Fibroblast of villous mesenchyme (primary cell): ENCODE measurements at places on chromosomes 2 and 18. TPM values are rescaled to one million over a fixed set of nuclear protein-coding genes. Genes with fewer than 3 reads are reported as not detected.

SNTG2 gene
- total RNA-seq: under 0.01 and 1.6 TPM in 2 replicates

LHCGR gene
- total RNA-seq: under 0.01 TPM in 1 of 2 replicates, not detected in the other

ARMC9 gene
- 189 and 260 TPM in 2 replicates for total RNA-seq

OXER1 gene
- under 0.01 TPM in 2 replicates for total RNA-seq

NPHP1 gene
- total RNA-seq: 4.3 and 4.8 TPM in 2 replicates

CCDC85A gene
- 2.3 and 5.2 TPM in 2 replicates for total RNA-seq

GKN2 gene
- total RNA-seq: not detected in 2 replicates

EVX2 gene
- total RNA-seq: under 0.01 TPM in 1 of 2 replicates, not detected in the other

ANTXR1 gene
- total RNA-seq: 188 and 206 TPM in 2 replicates

DNA sequence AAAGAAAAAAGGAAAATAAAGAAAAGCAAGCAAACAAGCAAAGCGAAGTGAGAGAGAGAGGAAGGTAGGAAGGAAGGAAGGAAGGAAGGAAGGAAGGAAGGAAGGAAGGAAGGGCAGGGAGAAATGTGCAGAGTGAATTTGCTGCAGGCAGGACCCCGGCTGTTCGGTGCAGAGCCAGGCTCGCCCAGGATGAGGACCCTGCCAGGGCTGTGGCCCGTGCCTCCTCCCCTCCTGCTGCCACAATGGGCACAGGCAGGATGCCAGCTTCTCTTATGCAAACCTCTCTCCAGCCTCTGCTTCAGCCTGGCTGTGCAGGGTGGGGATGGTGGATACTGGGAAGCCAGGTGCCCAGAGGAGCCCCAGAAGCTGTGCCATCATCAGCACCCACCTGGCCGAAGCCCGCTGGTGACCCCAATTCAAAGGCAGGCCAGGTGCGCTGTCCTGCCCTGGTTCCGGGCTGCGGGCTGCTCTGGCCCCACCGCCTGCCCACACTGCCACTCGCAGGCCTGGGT, 3.2 kb downstream of the GPR17 start:
- no peak for DNase-seq

DNA sequence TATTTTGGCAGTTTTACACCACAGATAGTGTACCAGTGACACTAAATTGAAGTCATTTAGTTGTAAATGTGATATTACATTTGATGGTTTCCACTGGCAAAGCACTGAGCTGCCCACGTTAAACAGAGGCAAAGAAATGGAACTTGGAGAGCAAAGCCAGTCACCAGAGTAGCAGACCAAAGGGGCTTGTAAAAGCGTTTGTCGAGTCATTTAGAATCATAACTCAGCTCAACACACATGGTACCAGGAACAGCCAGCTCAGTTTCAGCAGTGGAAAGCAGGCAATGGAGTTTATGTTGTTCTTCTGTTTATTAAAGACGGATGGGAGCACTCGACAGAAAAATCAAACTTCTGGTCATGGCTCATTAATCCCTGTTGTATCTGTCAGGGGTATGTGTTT, 91.2 kb downstream of the POU3F3 start:
- no peak for DNase-seq

DNA sequence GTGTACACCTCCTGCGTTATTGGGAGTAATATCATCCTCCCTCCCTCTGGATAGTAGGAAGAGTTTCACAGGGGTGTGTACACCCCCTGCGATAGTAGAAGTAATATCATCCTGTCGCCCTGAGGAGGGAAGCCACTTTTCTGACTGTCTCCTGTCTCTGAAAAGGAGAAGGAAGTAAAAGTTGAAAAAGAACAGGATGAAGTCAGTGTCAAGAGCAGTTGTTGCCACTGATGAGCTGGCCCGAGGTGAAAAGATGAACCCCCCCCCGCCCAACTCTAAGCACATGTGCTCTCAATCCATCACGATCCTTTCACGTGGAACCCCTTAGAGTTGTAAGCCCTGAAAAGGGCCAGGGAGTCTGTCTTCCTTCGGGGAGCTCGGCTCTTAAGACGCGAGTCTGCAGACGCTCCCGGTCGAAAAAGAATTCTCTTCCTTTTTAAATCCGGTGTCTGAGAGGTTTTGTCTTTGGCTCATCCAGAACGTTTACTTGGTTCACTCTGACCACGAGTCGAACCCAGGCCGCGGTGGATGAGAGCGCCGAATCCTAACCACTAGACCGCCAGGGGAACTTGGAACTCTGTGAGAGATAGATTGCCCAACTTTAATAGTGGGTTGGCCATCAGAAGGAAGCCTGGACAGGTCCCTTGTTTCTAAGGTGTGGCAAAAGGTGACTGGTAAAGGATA, 22.4 kb upstream of the NAGK start:
- DNase-seq: no peak

DNA sequence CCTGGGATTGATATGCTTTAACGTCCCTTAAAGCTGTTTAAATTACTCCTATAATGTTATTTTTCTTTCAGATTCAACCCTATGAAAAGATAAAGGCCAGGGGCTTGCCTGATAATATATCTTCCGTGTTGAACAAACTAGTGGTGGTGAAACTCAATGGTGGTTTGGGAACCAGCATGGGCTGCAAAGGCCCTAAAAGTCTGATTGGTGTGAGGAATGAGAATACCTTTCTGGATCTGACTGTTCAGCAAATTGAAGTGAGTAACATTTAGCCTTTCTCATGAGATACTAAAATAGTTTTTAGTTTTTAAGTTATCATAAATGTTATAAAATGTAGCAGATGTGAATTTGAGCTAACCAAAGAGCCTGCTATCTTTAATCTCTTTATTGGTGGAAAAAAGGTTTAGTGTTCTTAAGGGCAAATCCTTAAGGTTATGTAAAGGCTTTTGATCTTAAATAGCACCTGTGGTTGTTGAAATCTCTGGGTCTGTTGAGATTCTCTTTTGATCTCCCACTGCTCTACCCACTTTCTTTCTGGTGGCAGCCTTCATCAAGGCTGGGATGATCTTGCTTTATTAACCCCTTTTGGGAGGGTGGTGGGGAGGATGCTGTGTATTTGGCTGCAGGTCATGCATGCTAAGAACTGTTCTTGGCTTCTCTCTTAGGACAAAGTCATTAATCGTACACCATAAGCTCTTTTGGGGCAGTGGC, 40.9 kb downstream of the UGP2 start:
- DNase-seq: no peak

- DNase-seq: no peak
These were observed 27.4 kb upstream of the EIF2AK3 start for GRCh38 chr2:88654714-88655113.

- DNase-seq: no peak
These were observed 23.7 kb upstream of the SPTBN1 start for GRCh38 chr2:54432251-54433015.

DNA sequence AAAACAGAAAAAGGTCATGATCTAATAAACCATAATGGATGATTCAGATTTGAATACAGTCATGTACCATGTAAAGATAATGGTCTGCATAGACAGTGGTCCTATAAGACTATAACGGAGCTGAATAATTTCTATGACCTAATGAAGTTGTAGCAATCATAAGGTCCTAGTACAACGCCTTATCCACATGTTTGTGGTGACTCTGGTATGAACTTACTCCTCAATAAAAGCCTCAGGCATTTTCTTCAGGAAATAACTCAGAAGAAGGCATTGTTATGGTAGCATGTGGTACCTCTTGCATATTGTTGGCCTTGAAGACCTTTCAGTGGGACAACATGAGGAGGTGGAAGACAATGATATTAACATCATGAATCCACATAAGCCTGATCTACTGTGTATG, 883.3 kb downstream of the CNTNAP5 start:
- DNase-seq: peak; percentile 12

DNA sequence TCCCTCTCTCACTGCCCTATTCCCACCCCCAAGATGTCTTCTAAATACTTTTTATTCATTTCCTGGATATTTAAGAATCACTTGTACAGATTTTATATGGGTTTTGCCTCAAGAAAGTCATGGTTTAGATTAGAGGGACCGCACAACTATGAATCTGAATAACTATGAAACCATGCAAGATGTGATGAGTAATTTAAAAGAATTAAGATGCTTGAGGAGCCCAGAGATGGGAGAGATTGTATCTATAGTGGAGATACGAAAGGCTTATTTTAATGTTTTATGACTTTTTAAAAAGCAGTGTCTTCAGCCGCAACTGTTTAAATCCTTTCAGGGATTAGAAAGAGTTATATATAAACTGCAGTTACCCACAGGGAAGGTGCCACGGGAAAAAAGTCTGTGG, 324.1 kb downstream of the LPIN1 start:
- DNase-seq: peak; percentile 79

- DNase-seq: no peak
These were observed 20.8 kb upstream of the IL1RL1 start for GRCh38 chr2:102290594-102290993.

- DNase-seq: peak; percentile 71
These were observed 651 bp downstream of the STK17B start for GRCh38 chr2:196170606-196171247.

GRCh38 chr2:134630504-134631159, 88.2 kb downstream of the TMEM163 start:
- DNase-seq: no peak

GRCh38 chr2:236028066-236028465, 140.1 kb downstream of the GBX2 start:
- DNase-seq: no peak

DNA sequence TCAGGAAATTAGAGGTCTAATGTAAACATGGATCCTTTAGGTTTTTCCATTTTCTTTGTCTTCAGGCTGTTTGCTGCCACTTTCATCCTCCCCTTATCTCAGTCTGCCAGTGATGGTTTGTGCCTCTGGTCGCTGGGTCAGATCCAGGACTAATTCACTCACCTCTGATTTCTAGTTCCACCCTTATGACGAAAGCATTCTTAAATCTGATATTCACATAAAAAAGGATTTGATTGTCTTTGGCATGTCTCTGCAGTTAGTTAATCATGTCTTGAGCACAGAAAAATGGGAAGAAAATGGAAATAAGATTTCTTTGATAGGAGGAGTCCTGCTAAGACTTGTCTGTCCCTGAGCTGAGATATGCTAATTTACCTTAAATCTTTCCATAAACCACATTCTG, 4.6 kb downstream of the IL1RL1 start:
- no peak for DNase-seq

DNA sequence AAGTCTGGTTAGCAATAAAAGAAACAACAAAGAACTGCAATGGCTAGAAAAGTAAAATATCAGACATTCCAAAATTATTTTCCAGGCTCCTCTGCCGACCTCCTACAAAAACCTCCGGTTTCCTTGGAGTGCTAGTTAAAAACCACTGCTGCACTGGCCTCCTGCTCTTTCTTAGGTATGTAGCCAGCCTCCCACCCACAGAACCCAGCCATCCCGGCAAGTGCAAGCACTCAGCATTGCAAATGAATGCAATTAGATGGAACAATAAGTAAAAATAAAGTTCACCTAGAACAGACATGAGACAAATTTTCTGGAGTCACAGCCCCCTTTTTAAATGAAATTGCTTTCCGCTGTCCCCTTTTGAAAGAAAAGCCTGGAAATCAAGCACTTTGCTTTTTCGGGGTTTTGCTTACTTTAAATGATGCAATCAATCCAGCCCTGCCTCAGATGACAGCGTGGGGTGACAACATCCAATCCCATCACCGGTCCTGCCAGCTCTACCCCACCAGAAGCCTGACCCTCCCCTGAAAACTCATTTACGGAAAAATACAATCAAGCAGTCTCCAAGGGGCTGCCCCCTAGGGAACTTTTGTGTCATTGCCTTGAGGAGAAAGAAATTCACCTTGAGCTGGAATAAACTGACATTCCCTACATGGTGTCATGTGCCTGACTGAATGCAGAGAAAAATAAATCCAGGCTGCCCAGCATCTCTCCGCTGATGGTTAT, 199.8 kb downstream of the EPHA4 start:
- DNase-seq: no peak

GRCh38 chr2:233072838-233073237, 12.7 kb downstream of the INPP5D start:
- DNase-seq: no peak
